ENCODE measurements at places on chromosomes 2 and 18.

DNA sequence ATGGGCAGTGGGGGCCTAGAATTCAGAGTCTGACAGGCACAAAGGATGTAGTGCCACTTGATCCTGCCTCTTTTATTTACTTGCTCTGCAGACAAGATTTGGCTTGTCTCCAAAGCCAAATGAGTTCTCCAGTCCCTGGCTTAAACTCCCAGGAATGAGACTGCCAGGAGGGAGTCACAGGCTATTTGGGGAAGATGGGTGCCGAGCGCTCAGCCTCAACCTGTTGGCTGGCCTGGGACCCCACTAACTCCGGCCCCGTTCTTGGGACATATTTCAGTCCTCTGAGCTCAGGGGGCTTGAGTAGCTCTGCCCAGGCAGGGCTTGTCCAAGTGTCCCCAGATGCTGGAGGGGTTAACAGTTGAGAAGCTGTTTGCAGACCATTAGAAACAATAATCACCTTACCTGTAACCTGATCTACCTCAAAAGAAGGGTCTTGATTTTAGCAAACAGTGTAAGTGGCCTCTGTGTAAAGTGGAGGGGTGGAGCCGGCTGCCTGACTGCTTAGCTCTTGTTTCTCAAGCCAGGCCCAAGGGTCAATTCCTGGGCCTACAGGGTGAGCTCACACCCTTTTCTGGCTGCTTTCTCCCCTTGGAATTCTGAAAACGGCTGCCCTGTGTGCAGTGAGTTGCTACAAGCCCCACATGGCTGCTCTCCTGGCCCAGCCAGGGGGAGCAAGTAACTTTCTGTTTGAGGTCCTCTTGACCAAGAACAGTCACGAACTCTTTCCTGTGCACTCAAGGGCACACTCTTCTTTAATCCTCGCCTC is 27.1 kb upstream of the FZD5 start:
- DNase-seq = no peak

DNA sequence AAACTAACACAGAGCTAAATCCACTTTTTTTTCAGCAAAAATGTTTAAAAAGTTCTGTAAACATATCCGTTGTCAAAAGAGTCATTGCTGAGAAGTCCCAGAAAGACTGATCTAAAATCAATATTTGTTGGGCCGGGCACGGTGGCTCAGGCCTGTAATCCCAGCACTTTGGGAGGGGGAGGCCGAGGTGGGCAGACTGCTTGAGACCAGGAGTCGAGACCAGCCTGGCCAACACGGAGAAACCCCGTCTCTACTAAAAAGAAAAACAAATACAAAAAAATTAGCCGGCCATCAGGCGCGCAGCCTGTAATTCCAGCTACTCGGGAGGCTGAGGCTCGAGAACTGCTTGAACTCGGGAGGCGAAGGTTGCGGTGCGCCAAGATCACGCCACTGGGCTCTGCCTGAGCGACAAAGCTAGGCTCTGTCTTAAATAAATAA is 1.4 kb downstream of the OLA1 start:
- DNase-seq = no peak

DNA sequence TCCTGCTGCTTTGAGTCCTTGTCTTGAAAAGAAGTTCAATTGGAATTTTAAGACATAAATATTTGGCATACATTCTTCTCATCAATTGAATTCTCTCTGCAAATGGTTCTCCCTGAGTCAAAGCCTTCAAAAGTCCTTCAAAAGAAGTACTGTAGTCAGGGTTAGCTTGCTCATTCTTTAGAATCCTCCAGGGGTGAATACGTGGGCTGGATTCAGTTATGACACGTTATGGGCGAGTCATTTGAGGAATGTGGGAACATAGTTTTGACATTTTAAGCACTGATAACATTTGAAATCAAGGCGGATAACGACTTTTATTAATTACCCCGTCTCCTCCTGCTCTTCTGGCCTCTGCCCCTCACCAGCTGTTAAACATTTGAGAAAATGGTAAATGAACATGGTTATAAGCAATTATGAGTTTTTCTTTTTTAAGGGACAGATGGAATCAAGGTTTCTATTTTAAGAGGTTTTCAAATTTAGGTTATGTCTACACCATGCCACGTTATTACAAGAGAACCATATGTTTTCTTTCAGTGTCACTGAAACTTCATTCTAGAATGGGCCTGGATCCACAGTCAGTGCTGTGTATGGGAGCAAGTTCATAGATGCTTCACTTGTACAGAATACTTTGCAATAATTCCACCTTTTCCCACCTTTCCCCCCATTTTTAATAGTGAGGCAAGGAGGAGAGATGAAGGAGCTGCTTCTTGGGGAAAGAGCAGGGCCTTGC is 273.1 kb downstream of the TSN start:
- DNase-seq = no peak

DNA sequence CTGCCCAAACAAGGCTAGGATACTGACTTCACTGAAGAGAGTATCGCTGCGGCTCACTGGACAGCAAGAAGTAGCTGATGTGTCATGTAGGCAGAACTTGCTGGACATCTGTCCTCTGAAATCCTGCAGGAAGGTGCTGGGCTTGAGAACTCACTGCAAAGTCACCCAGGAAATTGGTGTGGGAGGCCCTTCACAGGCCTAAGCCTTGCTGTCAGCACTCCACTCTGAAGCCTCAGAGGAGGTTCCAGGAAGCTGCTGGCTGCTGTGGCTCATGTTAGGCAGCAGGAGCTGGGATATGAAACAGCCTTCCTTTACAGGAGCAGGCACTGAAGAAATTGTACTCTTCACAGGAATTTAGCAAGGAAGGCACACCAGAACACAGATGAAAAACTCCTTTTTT is 88.3 kb upstream of the CCDC68 start:
- no peak for DNase-seq

DNA sequence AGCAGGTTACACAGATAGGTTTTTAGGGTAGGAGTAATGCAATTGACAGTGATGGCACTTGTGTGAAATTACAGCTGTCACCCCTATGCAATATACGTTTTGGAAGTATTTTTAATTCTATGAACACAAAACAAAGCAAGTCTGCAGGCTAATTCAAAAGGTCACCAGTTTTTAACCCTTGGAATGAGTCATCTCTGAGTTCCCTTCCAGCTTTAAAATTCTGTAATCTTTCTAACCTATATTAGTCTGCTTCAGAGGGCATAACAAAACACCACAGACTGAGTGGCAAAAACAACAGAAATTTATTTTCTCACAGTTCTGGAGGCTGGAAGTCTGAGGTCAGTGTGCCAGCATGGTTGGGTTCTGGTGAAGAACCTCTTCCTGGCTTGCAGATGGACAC is 596.9 kb upstream of the HNMT start:
- no peak for DNase-seq

- DNase-seq = no peak
Measured at GRCh38 chr2:168751104-168751740, 51.2 kb upstream of the NOSTRIN start.

DNA sequence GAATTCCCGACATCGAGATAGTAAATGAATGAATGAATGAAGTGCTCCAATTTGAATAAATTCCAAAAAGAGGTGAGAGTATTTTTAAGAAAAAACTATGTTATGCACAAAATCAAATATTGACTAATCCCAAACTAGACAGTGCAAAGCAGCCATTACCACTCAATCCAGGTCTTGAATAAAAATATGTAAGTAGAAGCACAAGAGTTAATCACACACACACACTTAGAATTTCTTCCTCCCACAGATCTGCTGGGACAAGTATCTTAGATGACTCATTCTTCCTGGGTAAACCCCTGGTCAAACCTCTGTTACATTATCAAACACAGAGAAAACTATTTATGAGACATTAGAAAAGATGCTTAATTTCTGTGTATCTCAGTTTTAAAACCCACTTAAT is 102.0 kb downstream of the PLA2R1 start:
- no peak for DNase-seq

DNA sequence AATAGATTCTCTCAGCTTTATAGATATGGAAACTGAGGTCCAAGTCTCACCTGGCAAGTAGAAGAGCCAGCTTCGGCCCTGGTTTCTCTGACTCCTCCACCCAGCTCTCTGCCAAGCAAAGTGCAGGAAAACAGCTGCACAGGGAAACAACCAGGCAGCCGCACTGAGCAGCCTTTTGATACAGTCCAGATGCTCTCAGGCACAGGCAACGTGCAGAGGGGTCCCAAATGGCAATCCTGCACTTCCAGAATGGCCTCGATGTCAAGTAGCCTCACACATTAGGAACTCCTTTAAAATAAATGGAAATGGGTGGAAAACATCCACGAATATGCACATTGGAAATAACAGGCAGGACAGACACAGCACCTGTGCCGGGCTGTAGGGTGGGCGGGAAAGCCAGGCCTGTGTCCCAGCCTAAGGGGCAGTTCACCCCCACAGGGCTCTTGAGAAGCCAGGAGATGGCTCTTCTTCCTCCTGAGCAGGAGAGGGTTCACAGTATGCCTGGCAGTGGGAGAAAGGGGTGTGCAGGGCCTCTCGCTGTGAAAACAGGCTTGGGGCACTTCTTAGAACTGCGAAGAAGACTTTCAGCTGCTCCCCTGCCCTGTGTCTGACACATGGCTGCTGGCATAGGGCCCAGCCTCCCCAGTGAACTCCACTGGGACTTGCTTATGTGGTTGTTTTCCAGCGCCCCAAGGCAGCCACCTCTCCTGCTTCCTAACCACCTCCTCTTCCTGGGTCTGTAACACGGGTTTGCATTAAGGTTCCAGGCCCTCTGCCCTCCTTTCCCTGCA is 63.9 kb upstream of the TUBA3E start:
- DNase-seq = no peak

- DNase-seq = no peak
Measured at GRCh38 chr2:77604953-77605929, 83.1 kb upstream of the LRRTM4 start.

- DNase-seq = no peak
Measured at GRCh38 chr2:204899983-204900382, 354.7 kb downstream of the PARD3B start.

- DNase-seq = no peak
Measured at GRCh38 chr2:68827666-68828065, 43.5 kb downstream of the BMP10 start.

GRCh38 chr2:16115291-16115690 is 174.9 kb downstream of the MYCN start:
- no peak for DNase-seq

GRCh38 chr18:35178260-35178659 is 62.6 kb upstream of the ZNF397 start:
- DNase-seq = no peak

DNA sequence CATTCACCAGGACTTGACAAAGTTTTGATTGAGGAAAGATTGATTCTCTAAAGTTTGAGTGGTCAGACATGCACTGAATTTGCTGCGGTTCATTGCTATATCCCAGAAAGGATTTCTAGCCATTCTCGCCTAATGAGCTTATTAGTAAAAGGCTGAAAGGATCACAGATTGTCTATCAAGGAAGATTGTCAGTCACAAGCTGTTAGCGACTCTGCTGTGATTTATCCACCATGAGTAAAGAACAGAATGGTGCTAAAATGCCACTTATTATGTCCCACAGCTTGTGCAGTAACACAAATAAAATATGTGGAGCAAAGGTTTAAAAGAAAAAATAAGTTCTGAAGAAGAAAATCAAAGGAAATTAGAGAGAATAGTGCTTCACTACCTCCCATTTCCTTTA is 701.2 kb upstream of the CDH7 start:
- no peak for DNase-seq

- no peak for DNase-seq
Measured at GRCh38 chr18:44409071-44409470, 271.6 kb upstream of the SETBP1 start.

Measured in activated CD8-positive, alpha-beta memory T cell treated with anti-CD3 and anti-CD28 coated beads for 4 hours (primary cell).